Activated naive CD4-positive, alpha-beta T cell treated with anti-CD3 and anti-CD28 coated beads, Interleukin-2, amount 50 U/mL, for 72 hours (primary cell): ENCODE measurements at places on chromosomes 5 and 9.

DNA sequence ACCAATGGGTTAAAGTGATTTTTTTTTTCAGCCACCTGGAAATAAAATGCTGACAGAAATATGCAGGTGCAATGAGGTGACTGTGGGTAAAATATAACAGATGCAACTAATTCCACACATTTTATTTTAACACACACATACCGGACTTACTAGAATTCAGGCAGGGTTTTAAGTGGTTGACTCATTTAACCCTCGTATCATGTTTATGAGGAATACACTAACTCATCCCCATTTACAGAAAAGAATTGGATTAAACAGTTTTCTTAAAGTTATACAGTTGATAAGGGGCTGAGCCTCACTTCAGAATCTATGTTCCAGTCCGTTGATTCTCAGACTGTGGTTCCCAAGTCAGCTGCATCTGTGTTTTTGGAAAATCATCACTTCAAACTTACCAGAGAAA, 207.5 kb downstream of the CHSY3 start:
- no peak for DNase-seq

GRCh38 chr5:4651806-4652565, 488.1 kb upstream of the ADAMTS16 start:
- DNase-seq = no peak

- peak; percentile 91 for DNase-seq
Observed at GRCh38 chr9:137046088-137046787, at the start of gene NPDC1. Gene NPDC1 (minus strand): TSS chr9:137046177. CDS start chr9:137045989, 188 bp downstream.

GRCh38 chr5:158570502-158570901, 529.2 kb downstream of the EBF1 start:
- no peak for DNase-seq

GRCh38 chr5:71873191-71873591, 154.1 kb downstream of the CARTPT start:
- no peak for DNase-seq

DNA sequence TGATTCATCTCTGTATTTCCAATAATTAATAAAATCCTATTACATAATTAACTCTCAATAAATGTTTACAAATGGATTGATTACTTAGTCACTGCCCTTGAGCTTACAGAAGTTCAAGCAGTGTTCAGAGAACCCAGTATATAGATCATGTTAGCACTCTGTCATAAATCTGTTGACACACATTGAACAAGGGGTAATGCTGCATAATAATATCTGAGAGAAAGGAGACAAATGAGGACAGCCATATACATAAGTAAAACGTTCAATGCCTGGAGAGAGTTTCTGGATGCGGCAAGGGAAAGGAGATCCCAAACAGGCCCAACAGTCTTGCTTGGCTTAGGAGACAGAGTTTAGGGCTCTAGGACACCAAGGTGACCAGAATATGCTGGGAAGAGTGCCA, 270.2 kb downstream of the FBXL17 start:
- DNase-seq = no peak

- DNase-seq = no peak
Observed at GRCh38 chr5:136062366-136063274, 33.8 kb downstream of the TGFBI start.

DNA sequence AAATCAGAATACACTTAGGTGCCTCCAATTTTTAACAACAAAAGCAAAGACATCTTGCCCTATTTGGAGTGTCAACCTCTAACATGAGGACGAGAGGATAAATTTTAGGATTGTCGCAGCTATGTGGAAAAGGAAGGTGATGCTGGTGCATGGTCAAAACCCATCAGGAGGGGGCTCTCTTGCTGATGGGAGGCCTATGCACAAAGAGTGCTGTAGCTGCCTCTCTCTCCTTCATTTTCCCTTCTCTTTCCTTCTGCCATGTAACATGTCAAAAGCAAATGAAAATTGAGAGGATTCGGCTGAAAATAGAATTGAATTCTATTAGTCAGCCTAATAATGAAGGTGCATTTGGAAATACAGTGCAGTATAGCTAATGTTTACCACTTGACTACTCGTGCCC, 578.7 kb upstream of the ZNF462 start:
- no peak for DNase-seq

GRCh38 chr9:116181853-116182610, 28.4 kb downstream of the PAPPA start:
- DNase-seq = no peak

- DNase-seq = no peak
Observed at GRCh38 chr9:6852243-6852963, 94.6 kb downstream of the KDM4C start.

DNA sequence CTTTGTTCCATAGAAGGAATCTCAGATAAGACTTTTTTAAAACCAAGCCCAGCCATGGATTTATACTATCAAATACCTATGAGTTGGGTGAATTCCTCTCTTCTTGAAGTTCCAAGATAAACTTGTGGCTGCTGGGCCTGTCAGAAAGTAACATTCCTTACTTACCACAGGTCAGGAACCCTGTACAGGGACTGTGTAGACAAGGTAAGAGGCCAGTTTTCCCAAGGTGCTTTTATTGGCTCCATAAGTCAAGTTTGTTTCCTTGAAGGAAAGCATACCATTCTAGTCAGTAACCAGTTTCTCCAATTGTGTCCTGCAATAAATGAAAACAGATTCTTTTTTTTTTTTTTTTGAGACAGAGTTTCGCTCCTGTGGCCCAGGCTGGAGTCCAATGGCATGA, 8.8 kb upstream of the CLTB start:
- no peak for DNase-seq

- no peak for DNase-seq
Observed at GRCh38 chr9:114507726-114508125, 2.5 kb upstream of the WHRN start.

DNA sequence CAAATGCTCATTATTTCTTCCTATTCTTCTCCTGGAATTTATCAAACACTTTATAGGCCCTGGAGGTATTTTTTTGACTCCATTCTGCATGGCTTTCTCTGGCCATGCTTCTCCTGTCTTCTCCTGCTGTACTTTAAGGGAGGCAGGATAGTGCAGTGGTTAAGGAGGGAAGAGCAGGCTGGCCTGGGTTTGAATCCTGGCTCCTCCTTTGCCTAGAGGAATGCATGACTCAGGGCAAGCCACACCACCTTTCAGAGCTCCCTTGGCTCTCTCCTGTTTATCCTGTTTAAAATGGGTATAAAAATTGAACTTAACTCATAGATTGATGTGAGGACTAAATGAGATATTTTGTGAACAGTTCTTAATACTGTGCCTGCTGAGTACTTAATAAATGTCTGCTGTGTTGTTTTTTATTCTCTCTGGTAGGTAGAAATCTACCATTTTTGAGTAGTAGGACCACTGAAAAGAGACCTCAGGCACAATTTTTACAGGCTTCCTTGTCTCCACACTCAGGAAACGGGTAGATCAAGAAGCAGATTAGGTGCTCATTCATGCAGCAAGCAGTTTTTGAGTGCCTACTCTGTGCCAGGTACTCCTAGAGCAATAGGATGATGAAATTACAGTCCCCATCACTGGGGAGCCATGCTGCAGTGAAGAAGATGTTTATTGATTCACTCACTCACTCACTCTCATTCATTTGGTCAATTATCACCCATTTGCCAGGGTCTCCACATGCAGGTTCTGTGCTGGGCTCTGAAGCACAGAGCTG, 32.7 kb upstream of the ARAP3 start:
- no peak for DNase-seq

DNA sequence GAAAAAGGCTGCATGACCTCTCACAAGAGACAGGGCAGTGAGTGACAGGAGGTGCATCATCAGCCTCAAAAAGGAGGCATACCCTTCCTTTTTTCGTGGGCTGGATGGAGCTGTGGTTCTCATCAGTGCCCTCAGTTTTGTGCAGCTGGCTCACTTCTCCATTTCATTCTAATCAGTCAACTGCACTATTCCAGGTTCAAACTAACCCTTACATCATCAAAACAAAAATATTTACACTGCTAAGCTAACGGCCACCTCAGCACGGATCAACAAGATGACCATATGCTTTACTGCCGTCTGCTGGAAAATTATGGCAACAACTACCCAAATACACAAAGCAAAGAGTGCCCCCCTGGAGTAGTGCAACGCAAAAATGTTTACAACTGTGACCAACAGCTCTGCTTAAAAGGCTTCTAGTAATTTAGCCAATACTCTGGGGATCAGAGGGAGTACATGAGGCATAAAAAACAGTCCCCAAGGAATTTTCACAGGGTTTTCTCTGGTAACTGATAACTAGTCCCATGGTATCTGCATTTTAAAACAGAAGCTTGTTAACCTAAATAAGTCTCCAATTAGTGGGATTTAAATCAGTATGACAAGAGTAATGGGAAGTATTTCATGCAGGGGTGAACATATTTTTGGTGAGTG, 10.8 kb downstream of the KCNV2 start:
- no peak for DNase-seq

GRCh38 chr9:114953959-114954358, 23.6 kb upstream of the TNFSF8 start:
- no peak for DNase-seq

DNA sequence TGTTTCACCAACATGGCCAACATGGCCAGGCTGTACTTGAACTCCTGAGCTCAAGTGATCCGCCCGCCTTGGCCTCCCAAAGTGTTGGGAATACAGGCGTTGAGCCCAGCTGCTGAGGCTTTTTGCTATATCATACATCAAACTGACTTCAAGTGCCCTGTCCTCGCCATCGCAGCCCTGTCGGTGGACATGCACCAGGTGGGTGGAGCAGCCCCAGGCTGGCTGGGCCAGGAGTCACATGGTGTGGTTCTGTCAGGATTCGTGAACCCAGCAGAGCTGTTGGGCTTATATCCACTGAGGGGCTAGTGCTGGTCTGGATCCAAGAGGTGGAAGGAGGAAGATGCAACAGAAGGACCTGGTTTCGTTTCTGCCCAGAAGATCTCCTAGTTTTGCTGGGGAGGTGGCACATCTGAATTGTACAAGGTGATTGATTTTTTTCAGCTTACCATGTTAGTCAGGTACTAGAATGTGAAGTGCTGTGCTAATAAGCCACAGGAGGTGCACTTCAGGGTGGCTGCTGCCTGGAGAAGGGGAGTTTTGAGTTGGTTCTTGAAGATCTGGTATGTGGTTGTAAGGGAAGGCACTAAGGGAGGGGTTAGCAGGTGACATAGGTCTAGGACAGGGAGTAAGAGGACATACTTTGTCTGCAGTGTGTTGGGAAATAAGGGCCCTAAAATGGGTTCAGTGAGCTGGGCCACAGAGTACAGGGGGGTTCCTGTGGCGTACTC, 16.1 kb downstream of the PCBD2 start:
- DNase-seq = no peak

GRCh38 chr5:133147815-133148567, 96.2 kb downstream of the HSPA4 start:
- DNase-seq = no peak

GRCh38 chr5:56564541-56565282, 250.6 kb upstream of the MAP3K1 start:
- DNase-seq = no peak

GRCh38 chr9:112051812-112052211, 123.3 kb downstream of the SUSD1 start:
- DNase-seq = no peak

GRCh38 chr9:86639287-86639686, 285.1 kb upstream of the TUT7 start:
- no peak for DNase-seq

DNA sequence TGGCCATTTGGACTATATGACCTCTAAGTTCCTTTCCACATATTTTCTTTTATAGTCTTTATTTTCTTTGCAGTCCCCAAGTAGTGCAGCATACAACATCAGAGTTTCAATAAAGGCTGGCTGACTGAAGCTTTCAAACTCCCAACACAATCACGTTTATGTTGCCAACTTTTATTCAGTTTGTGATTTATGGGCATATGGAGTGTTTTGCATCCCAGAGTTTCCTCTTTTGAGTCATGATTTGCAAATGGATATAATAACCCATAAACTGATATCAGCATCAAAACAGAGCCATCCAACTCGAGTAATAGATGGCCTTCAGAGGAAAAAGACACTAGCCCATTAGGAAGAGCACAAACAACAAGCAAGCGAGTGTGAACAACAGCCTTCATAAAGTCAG, 414.0 kb downstream of the ELAVL2 start:
- no peak for DNase-seq

DNA sequence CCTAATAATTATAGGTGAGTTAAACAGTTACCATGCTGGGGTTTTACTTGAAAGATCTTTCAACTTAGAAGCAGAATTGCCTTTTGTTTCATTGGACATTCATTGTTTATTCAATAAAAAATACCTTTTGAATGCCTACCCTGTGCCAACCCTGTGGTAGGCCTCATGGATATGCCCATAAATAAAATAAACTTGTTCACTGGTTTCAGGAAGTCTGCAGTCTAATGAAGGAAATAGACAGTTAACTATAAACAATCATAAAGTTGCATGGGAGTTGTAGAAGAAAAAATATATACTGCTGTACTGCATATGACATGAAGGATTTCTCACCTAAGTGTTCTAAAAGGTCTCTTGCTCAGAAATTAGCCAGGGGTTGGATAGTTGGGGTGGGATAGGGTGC, 5.3 kb upstream of the GPR21 start:
- no peak for DNase-seq

DNA sequence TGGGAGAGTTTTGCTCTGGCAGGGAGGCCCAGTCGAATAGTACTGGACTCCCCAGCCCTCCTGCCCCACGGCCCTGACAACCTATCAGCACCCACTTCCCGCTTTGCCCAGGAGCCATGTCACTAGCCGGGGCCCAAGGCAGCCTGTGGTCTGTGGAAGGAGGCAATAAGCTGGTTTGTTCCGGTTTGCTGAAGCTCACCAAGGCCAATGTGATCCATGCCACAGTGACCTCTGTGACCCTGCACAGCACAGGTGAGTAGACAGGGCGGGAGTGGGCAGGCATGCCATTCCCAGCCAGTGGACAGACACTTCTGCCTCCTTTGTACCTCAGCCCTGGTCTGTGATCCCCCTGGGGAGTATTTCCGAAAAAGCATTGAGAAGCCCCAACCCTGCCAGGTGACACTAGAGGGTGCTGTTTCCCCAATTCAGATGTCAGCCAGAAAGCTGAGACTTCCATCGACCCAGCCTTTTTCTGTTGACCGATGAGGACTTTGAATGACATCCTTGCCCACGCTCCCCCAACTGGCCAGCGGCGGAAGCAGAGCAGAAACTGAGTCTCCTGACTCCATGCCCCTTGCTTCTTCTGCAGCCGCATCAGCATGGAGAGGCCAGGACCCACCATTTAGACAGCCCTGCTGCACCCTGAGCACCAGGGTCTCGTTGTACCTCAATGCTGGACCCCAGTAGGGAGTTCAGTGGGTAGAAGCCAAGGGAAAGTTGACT, 9.6 kb downstream of the PCYOX1L start:
- no peak for DNase-seq

- DNase-seq = no peak
Observed at GRCh38 chr9:21696411-21696871, 106.0 kb upstream of the MTAP start.

DNA sequence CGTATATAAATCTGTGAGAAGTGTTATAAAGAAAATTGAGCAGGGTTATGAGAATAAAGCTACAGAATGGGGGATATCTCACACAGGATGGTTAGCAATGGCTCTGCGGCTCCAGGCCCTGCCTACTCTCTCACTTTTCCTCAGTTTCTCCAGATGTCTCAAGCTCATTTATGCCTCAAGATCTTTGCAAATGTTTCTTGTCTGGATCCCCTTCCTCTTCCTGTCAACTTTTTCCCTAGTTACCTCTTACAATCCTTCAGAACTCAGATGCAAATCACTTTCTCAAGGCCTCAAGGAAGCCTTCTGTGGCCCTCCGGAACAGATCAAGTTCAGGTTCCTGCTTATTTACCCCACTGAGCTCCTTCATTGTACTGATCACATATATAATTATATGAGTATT, 386.4 kb downstream of the RAB3C start:
- no peak for DNase-seq

GRCh38 chr9:89626741-89627265, 22.0 kb downstream of the GADD45G start:
- DNase-seq = no peak
